Glutamatergic neuron (in vitro differentiated cells): ENCODE measurements at places on chromosomes 1 and 21. TPM values are rescaled to one million over a fixed set of nuclear protein-coding genes. Genes with fewer than 3 reads are reported as not detected.
A peak's percentile ranks its signal among the peaks of the same experiment; 100 is the strongest.

The POFUT2 gene
- total RNA-seq = 31.9 TPM

The TFF1 gene
- total RNA-seq = not detected

DNA sequence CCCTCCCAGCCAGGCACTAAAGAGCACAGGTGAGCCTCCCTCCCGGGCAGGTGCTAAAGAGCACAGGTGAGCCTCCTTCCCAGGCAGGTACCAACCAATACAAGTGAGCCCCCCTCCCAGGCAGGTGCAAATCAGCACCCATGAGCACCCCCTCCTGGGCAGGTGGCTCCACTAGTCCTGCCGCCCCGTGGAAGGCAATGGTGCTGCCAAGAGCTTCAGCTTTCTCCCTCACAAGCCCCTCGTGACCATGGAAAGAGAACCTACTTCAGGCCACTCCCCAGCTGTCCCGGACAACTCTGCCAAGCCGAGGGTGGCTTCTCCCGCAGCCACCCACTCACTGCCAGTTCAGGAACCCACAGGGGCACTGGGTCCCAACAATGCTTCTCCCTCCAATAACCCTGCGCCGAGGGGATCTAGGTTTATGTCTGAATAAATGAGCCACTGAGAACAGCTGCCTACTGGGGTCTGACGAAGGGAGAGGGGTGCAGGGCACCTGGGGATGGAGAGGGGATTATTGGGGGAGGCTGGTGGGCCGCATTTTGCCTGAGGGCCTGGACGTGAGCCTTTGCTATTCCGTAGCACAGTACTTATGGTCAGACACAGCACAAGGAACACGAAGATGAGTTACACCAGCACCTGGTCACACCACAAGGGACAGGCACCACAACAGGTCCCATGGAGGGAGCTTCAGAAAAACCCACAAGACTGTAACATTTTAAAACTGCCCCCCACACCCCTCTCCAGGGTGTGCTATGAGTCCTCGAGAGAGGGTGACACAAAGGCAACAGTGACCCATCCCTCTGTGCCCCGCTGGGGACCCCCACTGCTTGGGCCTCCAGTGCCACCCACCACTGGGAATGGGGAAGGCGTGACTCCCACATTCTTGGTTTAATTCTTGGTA is 46.3 kb downstream of the PRDM15 start:
- no peak for DNase-seq

The AMPD1 gene
- total RNA-seq = not detected

The FCRL6 gene
- not detected for total RNA-seq

The RIPK4 gene
- total RNA-seq = 2.9 TPM

GRCh38 chr1:115839029-115839678 is 1.8 kb downstream of the NHLH2 start:
- DNase-seq = peak; percentile 76

DNA sequence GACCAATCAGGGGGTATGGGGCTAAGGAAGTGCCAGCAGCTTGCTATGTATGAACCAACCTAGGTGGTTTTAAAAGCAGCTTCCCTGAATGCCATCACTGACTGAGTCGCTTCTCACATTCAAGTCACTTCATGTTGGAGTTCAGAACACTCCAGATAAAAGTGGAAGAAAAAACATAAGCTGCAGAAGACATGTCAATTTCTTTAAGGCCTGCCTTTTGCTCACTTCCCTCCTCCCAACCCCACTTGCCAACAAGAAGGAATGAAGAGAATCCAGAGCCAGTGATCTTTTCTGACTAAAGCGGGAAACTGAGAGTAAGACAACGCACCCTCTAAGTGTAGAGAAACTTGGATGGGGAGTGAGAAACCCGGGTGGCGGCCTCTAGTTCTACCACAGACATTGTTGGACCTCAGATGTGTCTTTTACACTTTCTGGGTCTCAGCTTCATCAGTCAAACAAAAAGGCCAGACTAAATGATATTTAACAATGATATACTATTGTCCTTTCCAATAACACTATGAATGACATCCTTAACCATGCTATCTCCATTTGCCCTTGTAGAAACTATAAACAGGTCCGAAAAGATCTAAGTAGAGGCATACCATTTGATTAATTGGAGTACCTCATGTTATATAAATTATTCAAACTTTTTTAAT is 54.1 kb downstream of the LUZP1 start:
- DNase-seq = no peak

The POU3F1 gene
- total RNA-seq = 9.3 TPM

DNA sequence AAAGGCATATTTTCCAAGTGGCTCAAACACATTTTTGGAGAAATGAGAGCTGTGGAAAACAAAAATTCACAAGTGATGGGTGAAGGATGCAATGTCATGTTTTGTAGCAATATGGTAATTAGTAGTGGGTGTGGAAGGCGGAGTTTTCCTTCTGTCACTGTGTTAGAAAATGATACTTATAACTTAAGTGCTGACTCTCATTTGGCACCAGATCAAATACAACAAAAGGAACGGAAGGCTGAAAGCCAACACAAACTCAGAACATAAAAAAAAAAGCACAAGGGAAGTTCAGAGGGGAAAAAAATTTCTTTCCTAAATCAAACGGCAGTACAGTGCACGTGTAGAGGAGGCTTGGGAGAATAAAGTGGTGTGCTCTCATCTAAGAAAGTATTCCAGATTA is at the start of gene TNFSF18:
TSS of gene TNFSF18 (minus strand) at position 77 of the 400 bp plus-strand sequence. CDS start at position 32, 45 bp downstream.
- no peak for DNase-seq

- no peak for DNase-seq
Measured at GRCh38 chr1:41560931-41561330, 76.4 kb upstream of the EDN2 start.

- DNase-seq = no peak
Measured at GRCh38 chr1:95263450-95263849, 29.4 kb downstream of the RWDD3 start.

DNA sequence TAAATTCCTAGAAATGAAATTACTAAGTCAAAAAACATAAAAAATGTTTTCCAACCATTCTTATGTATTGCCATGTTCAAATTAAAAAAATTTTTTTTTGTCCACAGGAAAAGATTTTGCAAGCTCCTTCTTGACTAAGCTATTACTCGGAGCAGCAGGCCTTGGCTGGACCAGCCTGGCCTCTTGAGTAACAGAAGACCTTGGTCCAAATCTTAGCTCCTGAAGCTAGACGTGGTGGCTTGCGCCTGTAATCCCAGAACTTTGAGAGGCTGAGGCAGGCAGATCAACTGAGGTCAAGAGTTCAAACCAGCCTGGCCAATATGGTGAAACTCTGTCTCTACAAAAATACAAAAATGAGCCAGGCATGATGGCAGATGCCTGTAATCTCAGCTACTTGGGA is 77.6 kb downstream of the CLSTN1 start:
- no peak for DNase-seq

- DNase-seq = peak; percentile 54
Measured at GRCh38 chr1:23224739-23225648, 7.7 kb upstream of the HTR1D start.

DNA sequence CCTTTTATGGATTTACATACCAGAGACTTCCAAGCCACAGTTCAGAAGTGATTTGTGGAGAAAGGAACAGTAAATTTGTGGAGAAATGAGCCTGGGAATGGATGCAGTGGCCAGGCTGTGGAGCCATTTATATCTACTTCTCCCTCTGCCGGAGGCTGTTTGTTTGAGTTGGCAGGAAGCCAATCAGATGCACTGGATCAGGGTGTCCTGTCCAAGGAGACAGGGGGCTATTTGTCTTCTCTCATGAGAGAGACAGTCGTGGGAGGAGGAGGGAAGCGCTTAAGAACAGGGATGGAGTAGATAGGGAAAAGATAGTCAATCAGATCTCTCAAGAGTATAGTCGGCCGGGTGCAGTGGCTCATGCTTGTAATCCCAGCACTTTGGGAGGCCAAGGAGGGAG is 2.8 kb upstream of the HAPLN2 start:
- no peak for DNase-seq

GRCh38 chr1:3522564-3523265 is 68.2 kb downstream of the ARHGEF16 start:
- no peak for DNase-seq

The FAM163A gene
- not detected for total RNA-seq

DNA sequence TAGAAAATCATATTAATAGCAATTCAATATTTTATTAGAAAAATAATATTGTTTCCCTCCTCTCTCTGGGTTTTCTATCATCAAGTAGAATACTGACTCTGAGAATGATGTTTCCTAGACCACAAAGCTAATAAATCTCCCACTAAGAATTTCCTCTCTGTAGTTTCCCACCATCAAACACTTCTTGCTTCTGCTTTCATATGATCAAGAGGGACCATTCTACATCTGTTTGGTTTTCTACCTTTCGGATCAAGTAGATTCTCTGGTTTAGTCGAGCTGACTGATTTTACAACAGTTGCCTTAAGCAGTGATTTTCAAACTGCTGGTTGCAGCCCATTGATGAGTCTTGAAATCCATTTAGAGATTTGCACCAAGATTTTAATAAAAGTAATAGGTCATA is 240.2 kb upstream of the PTBP2 start:
- DNase-seq = no peak

DNA sequence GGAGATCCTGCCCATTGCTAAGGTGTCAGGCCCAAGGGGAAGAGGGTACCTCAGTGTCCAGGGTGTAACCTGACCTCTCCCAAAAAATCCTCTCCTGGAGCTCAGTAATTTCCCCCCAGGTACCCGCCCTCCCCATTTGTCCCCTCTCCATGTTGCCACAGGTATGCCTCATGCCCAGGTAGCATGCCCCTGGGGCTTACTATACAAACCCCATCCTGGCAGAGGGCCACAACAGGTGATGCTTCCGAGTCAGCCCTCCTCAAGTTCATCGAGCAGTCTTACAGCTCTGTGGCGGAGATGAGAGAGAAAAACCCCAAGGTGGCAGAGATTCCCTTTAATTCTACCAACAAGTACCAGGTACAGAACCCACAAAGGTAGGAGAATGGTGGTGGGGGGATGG is 15.7 kb downstream of the ATP1A4 start:
- DNase-seq = no peak
